ENCODE measurements at places on chromosomes 1 and 21. TPM values are rescaled to one million over a fixed set of nuclear protein-coding genes. Genes with fewer than 3 reads are reported as not detected.

Gene NGF
- not detected for total RNA-seq

DNA sequence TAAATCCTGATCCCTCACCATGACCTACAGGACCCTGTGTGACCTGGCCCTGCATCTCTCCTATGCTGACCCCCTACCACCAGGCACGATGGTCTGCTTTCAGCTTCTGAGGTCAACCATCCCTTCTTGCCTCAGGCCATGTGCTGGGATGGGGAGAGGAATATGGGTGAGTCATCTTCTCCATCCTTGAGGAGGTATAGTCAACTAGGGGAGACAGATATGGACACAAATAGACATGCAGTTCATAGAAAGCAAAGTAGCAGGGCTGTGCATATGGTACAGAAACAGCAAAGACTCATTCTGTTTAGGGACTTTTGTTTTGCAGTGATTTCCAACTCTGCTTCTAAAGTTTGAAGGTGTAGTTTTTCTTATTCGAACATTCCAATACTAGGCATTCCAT is 250.8 kb upstream of the FGGY start:
- H3K4me3 ChIP-seq, result no peak overlapping the region
- DNase-seq, result no peak
- no peaks in the 10 kb centered on the region for H3K4me1 ChIP-seq
- H3K27ac ChIP-seq, result no peak overlapping the region
- no peaks in the 10 kb centered on the region for H3K36me3 ChIP-seq
- H3K27me3 ChIP-seq, result no peaks in the 10 kb centered on the region

DNA sequence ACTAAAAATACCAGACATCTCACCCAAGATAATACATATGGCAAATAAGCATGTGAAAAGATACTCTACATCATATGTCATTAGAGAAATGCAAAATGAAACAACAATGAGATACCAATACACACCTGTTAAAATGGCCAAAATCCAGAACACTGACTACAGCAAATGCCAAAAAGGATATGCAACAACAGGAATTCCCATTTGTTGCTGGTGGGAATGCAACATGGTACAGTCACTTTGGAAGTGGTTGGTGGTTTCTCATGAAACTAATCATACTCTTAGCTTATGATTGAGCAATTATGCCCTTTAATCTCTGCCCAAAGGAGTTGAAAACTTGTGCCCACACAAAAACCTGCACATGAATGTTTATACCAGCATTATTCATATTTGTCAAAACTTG is 6.4 kb upstream of the RGS2 start:
- no peak overlapping the region for H3K4me3 ChIP-seq

- no peak overlapping the region for H3K27ac ChIP-seq
- no peak overlapping the region for H3K4me3 ChIP-seq
- H3K36me3 ChIP-seq, result no peaks in the 10 kb centered on the region
- peaks cover 12% of the 10 kb centered on the region for H3K4me1 ChIP-seq
These were observed 77.4 kb upstream of the BMP8A start for GRCh38 chr1:39413902-39414528.

DNA sequence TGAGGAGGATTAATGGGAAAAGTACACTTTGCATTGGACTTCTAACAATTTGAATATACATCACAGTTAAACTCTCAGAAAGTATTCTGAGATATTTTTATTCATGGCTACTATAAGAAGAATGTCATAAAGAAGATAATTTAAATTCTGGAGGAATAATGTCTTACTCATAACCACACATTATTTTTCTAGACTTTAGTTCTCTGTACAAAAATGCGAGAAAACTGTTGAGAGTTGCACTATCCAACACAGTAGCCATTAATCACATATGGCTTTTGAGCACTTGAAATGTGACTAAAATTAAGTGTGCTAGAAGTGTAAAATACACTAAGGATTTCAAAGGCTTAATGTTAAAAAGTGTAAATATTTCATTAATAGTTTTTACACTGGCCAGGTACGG is 53.8 kb downstream of the CRB1 start:
- no peak overlapping the region for H3K27ac ChIP-seq
- H3K4me1 ChIP-seq, result no peaks in the 10 kb centered on the region
- H3K4me3 ChIP-seq, result no peak overlapping the region
- DNase-seq, result no peak

All from HCT116 (cell line).